ENCODE measurements at places on chromosomes 7 and 10.

DNA sequence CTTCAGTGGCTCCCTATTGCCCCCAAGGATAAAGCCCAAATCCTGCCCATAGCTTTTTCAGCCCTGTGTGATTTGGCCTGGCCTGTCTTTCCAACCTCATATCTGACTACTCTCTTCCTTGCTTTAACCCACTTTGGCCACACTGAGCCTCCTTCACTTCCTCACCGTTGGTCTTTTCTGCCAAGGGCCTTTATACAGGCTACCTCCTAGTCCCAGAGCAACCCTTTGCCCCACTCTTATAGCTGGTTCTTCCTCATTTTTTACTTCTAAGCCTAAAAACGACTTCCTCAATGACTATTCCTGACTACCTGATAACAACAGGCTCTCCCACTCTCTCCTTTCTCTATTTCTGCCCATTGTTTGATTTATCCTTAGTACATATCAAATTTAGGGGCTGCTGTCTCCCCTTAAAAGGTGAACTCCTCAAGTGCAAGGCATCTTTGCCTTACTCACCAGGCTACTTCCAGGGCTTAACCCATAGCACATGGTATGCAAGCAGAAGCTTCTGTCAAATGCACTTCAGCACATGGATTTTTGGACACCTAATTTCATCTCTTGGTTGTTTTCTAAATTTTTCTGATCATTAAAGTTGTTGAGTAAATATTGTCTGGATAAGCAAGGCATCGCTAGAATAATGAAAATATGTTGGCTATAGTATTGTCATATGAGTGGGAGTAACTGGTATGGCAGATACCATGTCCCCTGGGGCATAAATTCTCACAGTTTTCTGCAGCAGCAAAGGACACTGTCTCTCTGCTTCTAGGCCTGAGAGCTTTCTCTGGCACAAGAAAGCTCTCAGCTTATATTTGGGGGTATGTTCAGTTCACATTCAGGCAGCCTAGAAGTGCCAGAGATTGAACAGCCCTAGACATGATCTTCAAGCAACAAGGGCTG is 201.5 kb upstream of the GPR26 start:
- DNase-seq = no peak

DNA sequence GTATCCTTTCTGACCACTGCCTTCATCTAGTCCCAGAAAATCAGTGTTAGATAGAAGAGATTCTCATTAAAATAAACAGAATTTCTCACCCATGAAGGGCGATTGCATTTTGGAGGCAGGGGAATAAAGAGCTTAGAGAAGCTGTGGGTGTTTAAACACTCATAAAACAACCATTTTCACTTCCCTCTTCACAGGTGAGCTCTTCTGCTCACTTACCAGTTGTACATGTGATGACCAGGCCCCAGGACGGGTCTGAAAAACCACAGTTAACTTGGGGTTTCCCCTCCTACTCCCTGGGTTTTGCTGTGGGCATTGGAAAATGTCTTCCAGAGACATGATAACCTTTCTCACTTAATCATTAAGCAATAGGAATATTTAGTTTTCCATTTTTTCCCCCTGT is 411.6 kb upstream of the DPP6 start:
- DNase-seq = no peak

DNA sequence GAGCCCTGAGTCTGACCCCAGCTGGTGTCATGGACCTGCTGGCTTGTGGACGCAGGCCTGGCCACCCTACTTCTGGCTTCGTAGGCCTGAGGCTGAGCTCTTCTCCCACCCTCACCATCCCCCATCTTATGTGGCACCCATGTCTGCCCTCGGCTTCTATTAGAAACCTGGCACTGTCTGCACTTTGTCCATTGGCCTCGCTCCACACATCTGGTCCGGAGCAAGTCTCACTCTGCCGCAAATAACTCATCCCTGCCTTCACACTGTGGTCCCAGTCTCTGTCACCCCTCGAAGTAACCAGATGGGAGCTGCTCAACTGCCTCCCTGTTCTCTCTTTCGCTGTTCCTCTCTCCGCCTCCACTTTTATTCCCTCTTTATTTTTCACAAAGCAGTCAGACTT is 78.6 kb downstream of the TRRAP start:
- no peak for DNase-seq

- DNase-seq = no peak
These were observed 34.8 kb downstream of the SGCE start for GRCh38 chr7:94621120-94621519.

DNA sequence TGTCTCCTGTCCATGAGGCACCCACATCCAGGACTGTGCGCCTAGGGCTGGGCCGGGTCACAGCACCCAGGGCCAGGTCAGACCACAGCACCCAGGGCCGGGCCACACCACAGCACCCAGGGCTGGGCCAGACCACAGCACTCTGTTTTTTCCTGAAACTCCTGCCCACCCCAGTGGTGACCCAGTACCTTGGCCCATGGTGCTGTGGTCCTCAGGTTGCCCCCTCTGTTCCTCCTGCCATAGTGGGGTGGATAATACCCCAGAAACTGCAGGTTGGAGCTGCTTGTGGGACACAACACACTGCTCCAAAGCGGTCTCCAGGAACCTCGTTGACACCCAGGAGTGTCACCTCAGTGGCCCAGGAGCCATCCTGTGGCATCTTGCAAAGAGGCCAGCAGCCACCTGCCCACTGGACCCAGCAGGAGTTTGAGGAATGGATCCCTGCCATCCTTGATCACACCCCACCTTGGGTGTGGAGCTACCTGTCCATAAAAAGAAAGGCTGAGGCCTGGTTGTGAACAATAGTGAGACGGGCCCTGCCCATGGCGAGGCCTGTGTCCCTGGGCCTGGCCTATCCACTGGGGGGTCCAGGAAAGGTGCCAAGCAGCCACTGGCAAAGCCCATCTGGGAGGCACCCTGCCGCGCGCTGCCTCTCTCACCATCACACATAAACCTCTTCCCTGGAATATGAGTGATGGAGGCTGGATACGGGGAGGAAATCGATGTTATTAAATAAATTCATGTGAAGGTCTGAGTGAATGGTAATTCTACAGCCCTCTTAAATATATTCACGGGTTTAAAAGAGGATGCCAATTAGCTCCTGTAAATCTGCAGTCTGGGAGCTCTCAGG is 89.0 kb downstream of the NKX6-2 start:
- no peak for DNase-seq

GRCh38 chr7:99137411-99138180 is 6.3 kb downstream of the SMURF1 start:
- no peak for DNase-seq

- no peak for DNase-seq
These were observed 162.9 kb downstream of the ZNF33B start for GRCh38 chr10:42475168-42476098.

DNA sequence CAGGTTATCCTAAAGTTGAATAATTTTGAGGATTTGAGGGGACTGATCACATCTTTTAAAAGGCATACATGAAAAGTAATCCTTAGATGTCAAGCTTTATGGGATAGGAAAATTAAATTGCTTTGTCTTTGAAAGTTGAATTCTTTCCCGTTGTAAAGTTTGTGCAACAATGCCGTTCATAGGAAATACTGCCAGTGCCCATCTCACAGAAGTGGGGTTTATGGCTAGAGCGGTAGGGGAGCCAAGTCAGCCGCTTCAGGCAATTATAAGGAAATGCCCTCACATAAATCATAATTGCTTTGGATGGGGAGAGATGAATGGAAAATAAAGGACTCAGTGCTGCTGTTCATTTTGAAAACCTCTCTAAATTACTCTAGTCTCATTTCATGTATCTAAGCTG is 18.1 kb downstream of the CDC123 start:
- no peak for DNase-seq

DNA sequence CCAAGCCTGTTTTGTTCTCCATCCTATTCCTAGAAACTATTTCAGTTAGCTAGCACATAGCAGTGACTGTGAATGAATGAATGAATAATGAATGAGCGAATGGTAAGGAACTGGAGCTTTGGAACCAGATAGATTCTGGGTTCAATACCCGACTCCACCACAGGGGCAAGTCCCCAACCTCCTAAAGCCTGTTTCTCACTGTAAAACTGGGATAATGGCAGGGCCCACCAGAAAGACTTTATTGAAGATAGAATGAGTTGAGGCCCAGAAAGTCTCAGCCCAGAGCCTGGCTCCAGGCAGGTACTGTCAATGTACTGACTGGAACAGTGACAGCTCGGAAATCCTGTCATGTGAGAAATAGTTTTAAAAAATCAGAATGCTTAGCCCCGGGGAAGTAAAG is 1.1 kb upstream of the CDH23 start:
- DNase-seq = no peak

DNA sequence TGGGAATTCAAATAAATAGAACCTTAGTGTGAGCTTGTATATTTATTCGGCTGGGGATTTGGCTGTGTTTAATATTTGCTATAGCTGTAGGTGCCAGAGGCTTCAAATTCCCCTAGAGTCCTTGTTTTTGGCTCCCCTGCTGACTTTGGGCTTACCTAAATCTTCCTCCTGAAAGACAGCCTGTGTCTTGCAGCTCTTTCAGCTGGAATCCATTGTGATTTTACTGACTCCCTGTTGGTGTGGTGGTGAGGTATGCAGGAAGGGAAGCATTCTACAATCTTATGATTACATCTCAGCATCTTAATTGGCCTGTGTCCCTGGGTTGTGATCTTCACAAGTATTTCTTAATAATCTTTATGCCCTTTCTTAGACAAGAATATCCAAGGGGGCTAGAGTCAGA is 25.9 kb downstream of the FOXI2 start:
- DNase-seq = no peak

DNA sequence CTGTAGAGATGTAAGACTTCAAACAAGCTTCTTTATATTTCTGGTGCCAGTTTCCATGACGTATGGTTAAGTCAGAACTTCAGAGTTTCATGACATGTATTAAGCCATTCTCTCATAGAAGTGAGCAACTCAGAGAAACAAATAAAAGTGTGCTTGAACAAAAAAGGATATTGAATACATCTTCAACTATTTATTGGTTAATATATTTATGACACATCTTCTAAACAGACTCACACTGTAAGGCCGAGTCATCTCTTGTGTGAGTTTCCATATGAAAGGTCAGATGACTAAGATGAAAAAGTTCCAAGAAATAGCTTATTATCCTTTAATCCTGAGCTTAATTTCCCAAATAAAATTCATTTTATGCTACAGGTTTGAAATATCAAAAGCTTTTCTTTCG is 105.5 kb upstream of the CSTF2T start:
- DNase-seq = no peak

- DNase-seq = no peak
These were observed 678.2 kb downstream of the GRM8 start for GRCh38 chr7:126574276-126575250.

DNA sequence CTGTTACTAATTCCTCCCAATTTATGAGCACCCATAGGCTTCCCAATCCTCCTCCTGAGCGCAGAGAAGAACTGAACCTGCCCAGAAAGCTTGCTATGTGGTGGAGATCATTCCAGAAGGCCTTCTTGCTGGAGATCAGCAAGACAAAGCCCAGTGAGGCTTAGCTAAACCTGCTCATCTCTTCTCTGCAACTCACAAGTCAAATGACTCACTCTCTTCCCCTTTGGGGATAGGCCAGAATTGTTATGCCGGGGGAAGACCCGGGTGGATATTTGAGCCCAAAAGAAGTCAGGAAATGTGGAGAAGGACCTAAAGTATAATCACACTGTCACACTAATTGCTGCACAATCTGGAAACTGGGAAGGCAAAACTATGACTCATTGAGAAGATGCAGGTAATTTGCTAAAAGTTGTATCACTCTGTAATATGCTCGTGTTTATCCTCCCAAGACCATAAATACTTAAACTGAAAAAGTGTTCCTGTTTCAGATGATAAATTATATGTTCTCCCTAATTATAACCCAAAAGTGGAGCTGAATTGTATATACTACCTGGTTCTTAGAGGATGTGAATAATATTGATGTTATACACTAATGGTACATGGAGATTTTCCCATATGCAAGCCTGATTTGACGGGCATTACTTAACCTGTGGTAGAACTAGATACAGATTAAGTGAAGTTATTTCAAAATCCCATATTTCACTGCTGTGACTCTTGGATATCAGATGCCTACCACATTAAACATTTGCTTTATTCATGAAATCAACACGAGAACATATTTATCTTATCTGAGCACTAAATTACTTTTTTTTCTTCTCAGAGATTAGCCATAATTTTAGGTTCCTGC is 6.4 kb downstream of the NEBL start:
- no peak for DNase-seq

GRCh38 chr10:100696477-100696901 is 48.9 kb upstream of the PAX2 start:
- no peak for DNase-seq
